A549 treated with DMSO at 1 μM for 4 hours (cell line): ENCODE measurements at places on chromosomes 6 and 20. TPM values are rescaled to one million over a fixed set of nuclear protein-coding genes. Genes with fewer than 3 reads are reported as not detected.

TAGAP gene
- total RNA-seq: not detected in 5 replicates

TMC2 gene
- total RNA-seq: not detected in 5 replicates

NRSN2 gene
- total RNA-seq: 55.9 to 68.2 TPM (median 59.5 TPM) in 5 replicates

ZBP1 gene
- 0.06 to 0.07 TPM in 2 of 5 replicates, not detected in the others for total RNA-seq

DNAH8 gene
- total RNA-seq: not detected in 5 replicates

ZNF184 gene
- 2.3 to 3.5 TPM (median 3.0 TPM) in 5 replicates for total RNA-seq

GNMT gene
- 0.09 to 0.19 TPM (median 0.14 TPM) in 4 of 5 replicates, not detected in the other for total RNA-seq

ZBTB46 gene
- total RNA-seq: 0.50 to 0.94 TPM (median 0.77 TPM) in 5 replicates

MOXD1 gene
- total RNA-seq: 1.5 to 2.4 TPM (median 2.0 TPM) in 5 replicates
